ENCODE measurements at places on chromosomes 11 and 22.

- no peak for DNase-seq
These were observed 36.2 kb downstream of the C22orf42 start for GRCh38 chr22:32122899-32123298.

- DNase-seq, result no peak
These were observed 13.3 kb downstream of the RTN3 start for GRCh38 chr11:63694596-63694995.

DNA sequence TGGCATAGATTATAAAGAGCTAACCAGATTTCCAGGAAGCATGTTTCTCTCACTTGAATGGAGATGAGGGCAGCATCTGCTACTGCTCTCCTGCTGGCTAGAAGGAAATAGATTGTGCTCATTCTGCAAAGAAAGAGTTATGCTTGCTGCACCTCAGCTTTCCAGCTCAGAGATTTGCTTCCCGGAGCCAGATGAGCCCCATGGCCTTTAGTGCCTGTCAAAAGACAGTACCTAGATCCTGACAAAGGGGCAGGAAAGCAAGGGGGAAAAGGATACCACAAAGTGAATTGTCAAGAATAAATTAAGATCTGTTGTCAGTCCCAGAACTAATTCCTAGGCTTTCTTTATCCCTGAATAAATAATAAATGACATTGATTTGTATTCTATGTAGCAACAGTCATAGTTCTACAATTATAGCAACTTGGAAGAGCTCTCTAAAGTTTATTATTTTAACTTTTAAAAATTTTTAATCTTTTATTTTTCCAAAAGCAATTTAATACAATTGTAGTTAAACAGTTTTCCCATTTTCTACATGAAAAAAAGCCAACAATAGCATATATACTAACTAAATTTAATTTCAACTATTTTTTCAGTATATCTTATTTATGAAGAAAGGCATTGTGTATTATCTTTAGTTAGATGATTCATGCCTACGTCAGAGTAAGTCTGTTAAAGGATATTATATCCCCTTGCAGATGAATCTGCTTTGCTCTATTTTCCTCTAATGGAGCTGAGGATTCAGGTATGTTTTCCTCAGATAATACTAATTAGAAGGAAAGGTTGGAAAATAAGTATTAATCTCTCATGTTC lies 306.1 kb upstream of the DDI1 start:
- DNase-seq, result peak; percentile 81

DNA sequence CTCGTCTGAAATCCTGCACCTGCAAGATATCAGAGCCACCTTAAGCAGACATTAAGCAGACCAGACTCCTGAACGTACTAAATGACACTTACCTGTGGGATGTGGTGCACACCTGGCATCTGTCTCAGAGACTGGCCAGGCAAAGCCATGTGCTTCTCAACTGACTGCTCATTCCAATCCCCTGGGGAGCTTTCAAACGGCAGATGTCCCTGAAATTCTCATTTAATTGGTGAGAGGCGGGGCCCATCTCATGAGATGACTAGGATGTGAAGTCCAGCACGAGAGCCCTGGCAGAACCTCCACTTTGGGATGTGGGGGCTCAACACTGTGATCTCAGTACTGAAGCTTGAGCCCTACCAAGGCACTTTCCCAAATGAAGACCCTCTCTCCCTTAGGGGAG lies 84.9 kb upstream of the HMGXB4 start:
- peak; percentile 99 for DNase-seq

- DNase-seq, result no peak
These were observed 15.7 kb upstream of the NAV2 start for GRCh38 chr11:19696904-19697303.

GRCh38 chr11:72605973-72606747 lies 68.1 kb downstream of the PDE2A start:
- no peak for DNase-seq

- DNase-seq, result peak; percentile 24
These were observed 19.3 kb downstream of the TREH start for GRCh38 chr11:118659953-118660680.

- no peak for DNase-seq
These were observed 61.1 kb downstream of the MIAT start for GRCh38 chr22:26718488-26718887.

DNA sequence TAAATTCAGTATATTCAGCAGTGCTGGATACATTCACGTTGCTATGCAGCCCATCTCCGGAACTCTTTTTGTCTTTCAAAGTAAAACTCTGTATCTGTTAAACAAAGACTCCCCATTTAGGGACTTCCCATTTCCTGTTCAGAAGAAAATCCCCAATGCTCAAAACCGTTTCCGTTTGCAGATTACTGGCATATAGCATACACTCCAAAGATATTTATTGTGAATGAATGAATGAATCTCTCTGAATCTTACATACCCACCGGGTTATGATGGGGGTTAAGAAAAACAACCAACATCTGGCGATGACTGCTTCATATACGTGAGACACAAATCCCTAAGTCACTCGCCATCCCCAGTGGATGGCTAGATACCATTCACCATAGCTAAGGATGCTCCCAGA lies 1.6 kb downstream of the THY1 start:
- DNase-seq, result no peak

- DNase-seq, result no peak
These were observed 47.9 kb upstream of the SUSD2 start for GRCh38 chr22:24133187-24133965.

GRCh38 chr11:110376711-110377324 lies 52.9 kb upstream of the FDX1 start:
- peak; percentile 85 for DNase-seq

DNA sequence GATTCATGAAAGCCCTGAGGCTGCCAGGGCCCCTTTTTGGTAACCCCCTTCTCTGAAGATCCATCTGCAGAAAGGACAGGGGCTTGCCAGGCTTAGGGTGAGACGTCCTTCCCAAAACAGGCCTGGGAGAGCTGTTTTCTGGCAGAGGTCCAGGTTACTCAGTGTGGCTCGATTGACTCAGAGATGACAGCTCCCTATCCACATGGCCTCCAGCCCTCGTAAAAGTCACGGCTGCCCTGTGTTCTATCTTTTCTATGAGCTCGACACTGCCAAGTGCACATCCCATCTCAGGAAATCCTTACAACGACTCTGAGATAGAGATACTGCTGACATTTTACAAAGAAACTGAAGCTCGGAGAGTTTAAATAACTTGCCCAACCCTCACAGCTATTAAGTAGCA lies 20.4 kb downstream of the ADAMTS8 start:
- DNase-seq, result no peak

- no peak for DNase-seq
These were observed 431.4 kb upstream of the CCDC90B start for GRCh38 chr11:83717537-83717936.

GRCh38 chr11:2100361-2101170 lies 38.6 kb downstream of the IGF2 start:
- no peak for DNase-seq

DNA sequence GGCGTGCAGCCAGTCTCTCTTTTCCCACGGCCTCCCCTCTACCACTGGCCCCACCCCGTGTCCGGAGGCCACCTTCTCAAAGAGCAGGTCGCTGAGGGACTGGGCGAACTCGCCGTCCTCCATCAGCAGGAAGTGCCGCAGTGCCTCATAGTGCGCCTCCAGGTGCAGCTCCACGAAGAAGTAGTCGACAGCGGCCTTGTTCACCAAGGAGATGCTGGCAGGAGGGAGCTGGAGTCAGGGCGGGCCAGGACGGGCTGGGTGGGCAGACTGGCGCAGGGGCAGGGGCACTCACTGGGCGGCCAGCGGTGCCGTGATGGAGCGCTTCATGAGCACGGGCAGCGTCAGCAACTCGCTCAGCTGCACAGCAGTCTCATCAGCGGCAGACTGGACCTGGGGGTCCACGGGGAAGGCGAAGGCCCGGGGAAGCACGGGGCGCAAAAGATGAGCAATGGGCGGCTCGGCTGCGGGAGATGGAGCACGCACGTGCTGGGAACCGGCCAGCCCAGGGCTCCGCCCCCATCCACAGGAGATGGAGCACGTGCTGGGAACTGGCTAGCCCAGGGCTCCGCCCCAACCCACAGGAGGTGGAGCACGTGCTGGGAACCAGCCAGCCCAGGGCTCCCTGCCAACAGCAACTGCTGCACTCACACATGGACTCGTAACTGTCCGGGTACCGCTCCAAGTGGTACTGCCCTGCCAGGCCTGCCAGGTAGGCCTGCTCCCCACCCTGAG lies 18.4 kb downstream of the SELENOO start:
- DNase-seq, result peak; percentile 44

GRCh38 chr11:106925245-106925644 lies 93.0 kb downstream of the GUCY1A2 start:
- no peak for DNase-seq

DNA sequence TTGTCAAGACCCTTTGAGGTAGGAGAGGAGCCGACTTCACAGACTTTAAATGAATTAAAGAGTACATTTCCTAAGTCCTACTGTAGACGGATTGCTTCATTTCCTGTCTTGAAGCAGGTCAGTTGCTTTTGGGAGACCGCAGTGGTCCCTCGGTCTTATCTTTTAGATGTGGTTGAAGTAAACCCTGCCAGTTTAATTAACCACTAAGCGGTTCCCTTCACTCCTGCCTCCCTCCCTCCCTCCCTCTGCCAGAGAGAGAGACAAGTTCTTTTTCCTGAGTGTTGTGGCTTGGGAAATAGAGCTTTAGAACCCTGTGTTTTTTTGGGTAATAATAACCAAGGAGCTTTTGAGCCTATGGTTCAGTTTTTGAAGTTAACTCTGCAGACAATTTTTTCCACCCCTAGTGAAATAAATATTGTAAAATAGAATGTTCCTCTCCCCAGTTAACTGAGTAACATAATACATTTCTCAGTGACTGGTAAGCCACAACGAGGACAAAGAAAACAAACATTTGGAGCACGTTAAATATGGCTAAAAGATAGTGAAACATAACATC lies 147.5 kb downstream of the LDLRAD3 start:
- no peak for DNase-seq

DNA sequence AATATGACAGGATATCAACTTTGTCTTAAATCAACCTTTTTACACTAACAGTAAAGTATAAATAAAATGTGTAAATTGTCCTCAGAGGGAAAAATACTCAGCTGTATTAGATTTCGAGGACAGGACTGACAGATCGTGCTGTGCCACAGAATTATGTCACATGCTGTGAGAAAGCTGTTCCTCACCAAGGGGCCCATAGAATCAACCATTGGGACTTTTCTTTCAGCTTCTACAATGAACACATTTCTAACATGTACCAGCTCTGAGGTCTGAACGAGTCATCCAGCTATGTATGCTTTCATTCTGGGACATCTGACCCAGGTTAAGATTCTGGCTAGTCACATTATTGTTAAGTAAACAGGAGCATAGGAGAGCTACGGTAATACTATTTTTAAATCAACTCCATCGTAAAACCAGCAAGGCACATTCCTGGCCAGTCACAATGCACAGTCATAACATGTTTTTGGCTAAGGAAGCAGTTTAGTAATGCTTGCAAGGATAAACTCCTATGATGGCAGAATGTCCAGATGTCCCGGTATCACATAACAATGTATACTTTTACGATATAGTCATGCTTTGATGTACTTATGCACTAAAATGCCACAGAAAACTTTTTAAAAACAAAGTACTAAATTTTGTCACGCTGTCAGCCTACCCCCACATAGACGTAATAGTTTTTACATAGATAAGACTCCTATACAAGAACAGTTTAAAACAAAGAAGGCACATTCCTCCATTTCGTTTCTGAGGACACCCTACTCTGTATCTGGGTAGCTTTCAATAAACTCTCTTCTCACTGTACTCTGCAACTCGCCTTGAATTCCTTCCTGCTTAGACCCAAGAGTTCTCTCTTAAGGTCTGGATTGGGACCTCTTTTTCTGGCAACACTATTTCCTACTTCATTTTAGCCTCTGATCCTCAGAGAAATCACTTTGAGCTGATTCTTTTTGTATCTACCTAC lies 27.4 kb downstream of the ZNF214 start:
- DNase-seq, result no peak

DNA sequence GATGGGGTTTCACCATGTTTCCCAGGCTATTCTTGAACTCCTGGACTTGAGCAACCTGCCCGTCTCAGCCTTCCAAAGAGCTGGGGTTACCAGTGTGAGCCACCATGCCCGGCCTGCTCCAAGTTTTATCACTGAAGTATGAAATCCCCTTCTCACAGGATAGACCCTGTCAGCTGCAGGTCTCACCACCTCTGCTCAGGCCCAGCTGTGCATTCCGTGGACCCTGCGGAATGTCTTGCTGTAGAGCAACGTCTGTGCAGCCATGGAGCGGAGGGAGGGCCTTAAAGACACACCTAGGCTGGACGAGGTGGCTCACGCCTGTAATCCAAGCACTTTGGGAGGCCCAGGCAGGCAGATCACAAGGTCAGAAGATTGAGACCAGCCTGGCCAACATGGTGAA lies 625.4 kb downstream of the BRD1 start:
- no peak for DNase-seq

DNA sequence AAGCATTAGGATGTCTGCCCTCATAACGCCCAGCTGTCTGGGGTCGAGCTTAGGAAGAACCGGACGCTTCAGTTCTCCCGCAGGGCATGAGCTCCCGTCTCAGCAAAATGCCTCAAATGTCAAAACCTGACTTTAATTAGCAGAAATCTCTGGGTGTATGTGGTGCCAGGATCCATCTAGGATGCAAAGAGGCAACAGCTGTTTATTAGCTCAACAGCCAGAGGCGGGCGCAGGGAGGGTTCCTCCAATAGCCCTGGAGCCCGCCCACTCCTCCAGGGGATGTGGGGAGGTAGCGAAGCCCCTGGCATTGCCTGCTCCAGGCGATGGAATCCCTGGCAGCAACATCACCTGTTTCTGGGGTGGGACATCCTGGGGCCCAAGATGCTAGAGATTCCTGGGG lies 39.4 kb upstream of the RTL6 start:
- DNase-seq, result peak; percentile 76

GRCh38 chr11:126334659-126335462 lies 20.6 kb upstream of the ST3GAL4 start:
- DNase-seq, result no peak

DNA sequence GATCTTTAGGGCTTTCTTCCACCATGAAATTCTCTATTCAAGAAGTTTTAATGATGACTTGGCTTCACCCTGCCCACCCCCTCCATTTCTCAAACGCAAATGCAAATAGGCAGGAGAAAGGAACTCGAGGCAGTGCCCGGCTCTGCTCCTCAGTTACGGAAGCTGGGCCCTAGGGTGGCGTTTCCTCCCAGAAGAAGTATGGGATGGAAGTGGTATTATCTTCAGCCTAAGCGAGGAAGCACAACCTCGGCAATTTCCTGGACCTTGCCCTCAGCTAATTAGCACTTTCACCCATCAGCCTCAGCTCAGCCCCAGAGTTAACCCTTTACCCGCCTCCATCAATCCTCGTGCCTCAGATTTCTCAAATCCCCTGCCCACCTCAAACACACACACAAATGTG lies 58.2 kb upstream of the LRRC55 start:
- DNase-seq, result no peak

DNA sequence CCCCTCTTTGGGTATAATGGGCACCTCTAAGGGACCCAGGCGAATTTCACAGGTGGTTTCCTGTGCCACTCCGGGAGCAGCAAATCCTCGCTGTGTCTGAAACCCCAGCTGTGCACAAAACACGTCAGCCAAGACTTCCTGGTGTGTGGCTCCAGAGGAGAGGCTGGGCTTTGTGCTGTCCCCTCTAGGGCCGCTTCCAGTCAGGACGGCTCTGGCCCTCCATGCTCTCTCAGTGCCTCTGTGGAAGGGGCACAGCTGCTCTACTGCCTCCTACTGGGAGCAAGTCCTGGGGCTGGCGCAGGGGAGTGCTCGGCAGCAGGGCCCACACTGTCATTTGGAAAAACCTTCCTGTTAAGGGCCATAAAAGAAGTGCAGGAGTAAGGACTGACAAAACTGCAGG lies 23.7 kb upstream of the ARFGAP3 start:
- no peak for DNase-seq

- DNase-seq, result no peak
These were observed 125.5 kb upstream of the MTMR2 start for GRCh38 chr11:96049426-96049825.

GRCh38 chr11:116233561-116233960 lies 539.2 kb downstream of the BUD13 start:
- no peak for DNase-seq

Measured in NCI-H2171 treated with DMSO at 0.1 percent for 48 hours (cell line).